ENCODE measurements at places on chromosomes 3 and 15. TPM values are rescaled to one million over a fixed set of nuclear protein-coding genes. Genes with fewer than 3 reads are reported as not detected.

Gene SEMA3F
- 49.0 TPM for total RNA-seq

DNA sequence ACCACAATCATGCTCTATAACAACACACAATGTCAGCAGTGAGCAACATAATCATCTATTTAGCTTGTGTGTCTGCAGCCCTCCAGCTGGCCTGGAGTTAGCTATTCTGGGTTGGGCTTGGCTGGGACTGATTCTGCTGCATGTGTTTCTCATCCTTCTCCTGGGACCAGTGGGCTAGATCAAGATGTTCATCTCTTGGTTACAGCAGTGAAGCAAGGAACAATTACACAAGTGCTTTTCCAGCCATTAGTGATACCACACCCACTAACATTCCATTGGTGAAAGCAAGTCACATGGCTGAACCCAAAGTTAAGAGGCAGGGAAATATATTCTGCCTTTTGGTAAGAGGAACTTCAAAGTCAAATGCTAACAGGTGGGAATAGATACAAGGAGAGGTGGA, 14.6 kb downstream of the NUDT16 start:
- DNase-seq: no peak

Gene LYZL4
- total RNA-seq: not detected

Gene SEC62
- 52.5 TPM for total RNA-seq

DNA sequence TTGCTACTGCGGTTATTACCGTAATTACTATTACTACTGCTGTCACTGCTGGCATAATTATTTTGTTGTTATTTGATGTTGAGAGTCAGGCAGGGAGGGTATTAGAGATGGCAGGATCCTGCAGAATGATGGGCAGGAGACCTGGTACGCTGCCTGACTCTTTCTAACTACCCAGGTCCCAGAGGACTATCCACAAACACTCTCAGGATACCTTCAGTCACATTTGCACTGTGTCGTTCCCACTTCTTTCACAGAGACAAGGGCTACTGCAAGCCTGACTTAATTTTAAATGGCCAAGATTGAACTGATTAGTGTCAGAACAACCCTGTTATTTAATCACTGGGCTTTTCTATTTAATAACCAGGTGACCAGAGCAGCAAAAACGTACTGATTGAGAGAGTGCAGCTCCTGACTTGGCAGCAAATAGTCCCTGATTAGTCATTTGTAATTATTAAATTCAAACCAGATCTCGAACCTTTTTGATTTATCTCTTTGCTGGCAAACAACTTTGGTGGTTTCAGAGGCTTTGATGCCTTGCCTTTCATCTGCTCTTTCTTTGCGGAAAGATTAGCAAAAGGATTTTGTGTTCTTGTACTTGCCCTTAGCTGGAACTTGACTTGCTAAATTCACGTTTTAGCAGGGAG, 88.8 kb upstream of the ARHGEF3 start:
- DNase-seq: no peak

Gene ALDH1A2
- total RNA-seq: 1.3 TPM

- DNase-seq: peak; percentile 27
These were observed 36.7 kb upstream of the NDUFB4 start for GRCh38 chr3:120559242-120560061.

DNA sequence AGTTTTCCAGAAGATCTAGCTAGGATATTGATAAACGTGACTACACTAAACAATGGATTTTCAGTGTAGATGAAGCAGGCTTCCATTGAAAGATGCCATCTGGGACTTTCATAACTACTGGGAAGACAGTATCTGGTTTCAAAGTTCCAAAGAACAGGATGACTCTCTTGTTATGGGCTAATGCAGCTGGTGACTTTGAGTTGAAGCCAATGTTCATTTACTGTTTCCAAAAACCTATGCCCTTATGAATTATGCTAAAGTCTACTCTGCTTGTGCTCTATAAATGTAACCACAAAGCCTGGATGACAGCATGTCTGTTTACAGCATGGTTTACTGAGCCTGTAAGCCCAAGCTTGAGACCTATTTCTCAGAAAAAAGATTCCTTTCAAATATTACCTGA, 245.4 kb downstream of the GBE1 start:
- no peak for DNase-seq

Gene TMEM108
- total RNA-seq: 10.2 TPM

DNA sequence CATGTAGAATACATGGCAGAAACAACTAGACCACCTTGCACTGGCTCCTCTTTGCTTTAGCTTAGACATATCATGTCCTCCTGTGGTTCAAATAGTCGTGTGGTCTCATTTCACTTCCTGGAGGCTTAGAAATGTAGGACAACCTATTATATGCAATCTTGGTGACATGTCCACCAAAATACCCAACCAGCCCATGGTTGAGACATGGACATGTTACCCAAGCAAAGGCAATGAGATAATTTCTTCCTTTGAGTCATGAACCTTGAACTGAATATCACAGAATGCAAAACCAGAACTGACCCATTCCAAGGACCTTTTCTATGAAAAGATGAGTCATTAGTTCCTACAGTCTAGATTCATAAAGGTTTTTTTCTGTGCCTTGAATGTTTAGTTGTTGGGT, 309.0 kb upstream of the MDFIC2 start:
- DNase-seq: no peak

- DNase-seq: no peak
These were observed 23.6 kb upstream of the ATG7 start for GRCh38 chr3:11248596-11248995.

DNA sequence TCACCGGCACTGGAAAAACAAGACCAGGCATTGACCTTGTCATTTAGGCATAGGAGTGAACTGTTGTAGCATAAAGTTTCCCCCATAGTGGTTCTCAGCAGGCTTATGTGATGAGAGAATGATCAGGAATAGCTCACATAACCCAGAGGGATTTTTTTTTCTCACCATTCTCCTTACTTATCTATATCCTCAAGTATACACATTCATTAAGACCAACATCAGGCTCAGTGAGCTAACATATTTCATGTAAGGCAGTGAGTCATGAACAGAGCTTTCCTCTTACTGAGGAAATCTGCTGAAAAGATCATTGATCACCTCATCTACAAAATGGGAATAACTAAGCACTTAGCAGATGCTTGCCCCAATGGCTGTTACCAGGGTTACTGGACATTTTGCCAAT, 396.6 kb upstream of the TMCO5A start:
- no peak for DNase-seq

Gene CSPG4
- 3.6 TPM for total RNA-seq

GRCh38 chr3:69325151-69325550, 60.7 kb downstream of the FRMD4B start:
- DNase-seq: no peak

Gene CNTN3
- 0.17 TPM for total RNA-seq

Gene ECE2
- 0.46 TPM for total RNA-seq

Gene OR5H6
- total RNA-seq: not detected

Gene EPHB1
- 7.0 TPM for total RNA-seq

Gene IGF2BP2
- total RNA-seq: 133 TPM

Gene CPB1
- total RNA-seq: 7.6 TPM

- DNase-seq: no peak
These were observed 419.9 kb upstream of the RARB start for GRCh38 chr3:25007974-25008658.

Gene OSBPL10
- 81.6 TPM for total RNA-seq

GRCh38 chr3:124213641-124214040, 221.7 kb upstream of the ROPN1 start:
- no peak for DNase-seq

DNA sequence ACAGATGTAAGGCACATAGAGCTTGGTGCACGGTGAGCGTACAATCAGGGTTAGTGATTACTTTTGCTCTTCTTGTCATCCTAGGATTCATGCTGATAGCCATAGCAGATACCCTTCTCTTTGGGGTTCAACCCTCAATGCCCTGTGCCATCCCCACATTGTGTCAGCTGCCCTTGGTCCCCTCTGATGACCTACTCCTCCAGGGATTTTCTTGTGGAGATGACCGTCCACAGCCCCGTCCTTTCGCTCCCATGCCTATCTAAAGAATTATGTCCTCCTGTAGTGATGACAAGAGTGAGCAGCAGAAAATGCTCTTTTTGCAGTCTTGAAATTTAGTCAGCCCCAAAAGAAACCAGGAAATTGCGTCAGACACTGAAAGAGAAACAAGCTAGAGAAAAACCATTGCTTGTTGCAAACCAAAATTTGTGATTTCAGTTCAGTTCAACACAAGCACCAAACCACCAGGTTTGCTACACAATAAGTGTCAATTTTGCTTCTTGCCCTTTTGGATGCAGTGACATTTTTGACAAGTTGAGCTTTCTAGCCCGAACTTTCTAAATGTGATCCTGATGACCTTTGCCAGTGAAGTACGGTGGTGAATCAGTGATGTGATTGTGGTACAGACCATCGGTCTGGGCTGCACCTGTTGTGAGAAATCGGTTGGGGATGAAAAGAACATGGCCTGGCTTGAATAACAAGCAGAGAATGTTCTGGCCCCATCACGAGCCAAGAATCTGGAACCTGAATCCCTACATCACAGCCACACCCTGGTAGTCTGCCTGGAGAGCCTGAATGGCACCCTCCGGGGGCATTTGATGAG, 41.3 kb downstream of the CMTM7 start:
- DNase-seq: no peak

Gene ESYT3
- 4.4 TPM for total RNA-seq

DNA sequence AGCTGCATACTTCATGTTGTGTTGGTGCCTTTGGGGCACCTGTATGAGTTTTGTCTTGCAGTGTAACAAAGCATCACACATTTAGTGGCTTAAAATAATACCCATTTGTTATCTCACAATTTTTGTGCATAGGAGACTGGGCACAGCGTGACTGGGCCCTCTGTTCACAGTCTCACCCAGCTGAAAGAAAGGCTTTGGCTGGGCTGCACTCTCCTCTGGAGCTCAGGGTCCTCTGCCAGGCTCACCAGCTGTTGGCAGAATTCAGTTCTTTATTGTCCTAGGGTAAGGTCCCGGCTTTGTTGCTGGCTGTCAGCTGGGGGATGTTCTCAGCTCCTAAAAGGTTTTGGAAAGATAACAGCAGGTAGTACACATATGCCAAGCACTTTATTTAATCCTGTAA, 263.3 kb downstream of the CLSTN2 start:
- DNase-seq: no peak

- DNase-seq: no peak
These were observed 141.6 kb downstream of the ECT2 start for GRCh38 chr3:172892158-172892557.

GRCh38 chr3:32454111-32454510, 48.5 kb downstream of the CMTM6 start:
- no peak for DNase-seq

GRCh38 chr3:51353691-51354090, 31.4 kb upstream of the MANF start:
- DNase-seq: no peak

GRCh38 chr15:92979011-92979701, 79.0 kb downstream of the CHD2 start:
- DNase-seq: no peak

Gene GAP43
- 16.8 TPM for total RNA-seq

Gene NISCH
- 85.0 TPM for total RNA-seq

DNA sequence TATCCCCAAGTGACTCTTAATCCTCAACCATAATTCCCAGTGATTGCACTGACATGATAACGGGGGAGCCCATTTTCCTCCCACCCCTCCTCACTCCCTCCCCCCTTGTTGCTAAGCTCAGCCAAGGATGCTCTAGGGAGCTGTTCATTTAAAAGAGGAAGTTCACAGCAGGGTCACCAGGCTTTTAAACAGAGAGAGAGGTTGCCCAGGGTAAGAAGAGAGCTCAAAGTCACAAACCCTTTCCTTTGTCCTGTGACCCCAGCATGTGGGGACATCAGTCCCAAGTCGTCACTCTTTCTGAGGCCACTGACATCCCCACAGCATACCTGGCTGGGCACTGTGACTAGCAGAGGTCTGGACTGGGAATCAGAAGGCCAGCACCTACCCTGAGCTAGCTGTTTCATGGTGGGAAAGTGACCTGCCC, 144.1 kb downstream of the RORA start:
- no peak for DNase-seq

DNA sequence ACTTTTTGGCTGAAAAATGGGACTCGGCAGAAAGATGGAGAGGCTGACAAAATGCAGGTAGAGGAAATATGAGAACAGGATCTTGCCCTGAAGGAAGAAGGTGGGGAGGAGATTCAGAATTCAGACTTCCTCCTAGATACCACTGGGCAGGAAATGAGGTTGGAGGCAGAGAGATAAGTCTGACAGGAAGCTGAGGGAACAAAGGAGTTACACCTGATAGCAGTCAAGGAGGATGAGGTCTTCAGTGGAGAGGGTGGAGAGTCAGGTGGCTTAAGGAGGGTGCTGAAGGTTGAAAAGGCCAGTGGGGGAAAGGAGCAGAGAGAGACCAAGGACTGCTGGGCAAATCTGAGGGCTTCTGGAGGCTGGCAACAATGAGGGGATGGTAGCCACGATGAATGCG, 56.8 kb downstream of the CCR4 start:
- no peak for DNase-seq

Gene HACD3
- total RNA-seq: 114 TPM

DNA sequence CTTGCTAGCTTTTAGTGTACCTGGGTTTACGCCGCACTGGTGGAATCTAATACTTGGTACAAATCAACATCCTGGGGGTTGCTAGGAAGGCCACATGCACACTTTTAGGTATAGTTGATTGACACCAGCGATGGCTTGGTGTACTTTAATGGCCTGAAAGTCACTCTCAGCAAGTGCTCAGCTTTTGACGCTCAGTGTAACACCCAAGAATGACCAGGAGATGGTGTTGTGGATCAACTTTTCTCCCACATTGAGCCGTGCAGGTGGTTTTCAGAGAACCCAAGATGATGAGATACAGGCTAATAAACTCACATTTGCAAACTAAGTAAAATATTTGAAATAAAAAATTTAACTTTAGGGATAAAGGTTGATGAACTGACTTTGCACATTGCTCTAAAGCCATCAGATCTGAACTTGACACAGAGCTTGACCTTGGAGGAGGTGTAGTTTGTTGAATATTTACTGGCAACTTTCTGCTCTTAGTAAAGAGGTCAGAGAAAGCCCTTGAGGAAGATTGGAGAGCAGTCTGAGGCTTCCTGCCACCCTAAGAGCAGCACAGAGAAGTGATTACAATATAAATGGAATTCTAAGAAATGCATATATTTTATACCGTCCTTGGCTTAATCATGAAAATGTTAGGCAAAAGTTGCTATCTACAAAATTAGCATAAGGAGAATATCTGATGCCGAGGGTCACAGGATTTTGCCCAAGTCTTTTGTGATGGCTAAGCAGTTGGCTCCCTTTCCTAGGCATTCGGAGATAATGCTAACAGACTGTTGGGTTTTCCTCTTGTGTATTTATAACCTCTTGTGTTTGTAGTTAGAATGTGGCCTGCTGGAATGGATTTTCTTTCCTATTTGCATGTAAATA, 143.4 kb upstream of the RASGRP1 start:
- peak; percentile 36 for DNase-seq

GRCh38 chr15:71485094-71485693, 325.2 kb upstream of the NR2E3 start:
- DNase-seq: peak; percentile 28

GRCh38 chr15:40875991-40876730, 2.1 kb upstream of the RHOV start:
- DNase-seq: no peak

- DNase-seq: no peak
These were observed 124.5 kb downstream of the GSK3B start for GRCh38 chr3:119969759-119970158.

DNA sequence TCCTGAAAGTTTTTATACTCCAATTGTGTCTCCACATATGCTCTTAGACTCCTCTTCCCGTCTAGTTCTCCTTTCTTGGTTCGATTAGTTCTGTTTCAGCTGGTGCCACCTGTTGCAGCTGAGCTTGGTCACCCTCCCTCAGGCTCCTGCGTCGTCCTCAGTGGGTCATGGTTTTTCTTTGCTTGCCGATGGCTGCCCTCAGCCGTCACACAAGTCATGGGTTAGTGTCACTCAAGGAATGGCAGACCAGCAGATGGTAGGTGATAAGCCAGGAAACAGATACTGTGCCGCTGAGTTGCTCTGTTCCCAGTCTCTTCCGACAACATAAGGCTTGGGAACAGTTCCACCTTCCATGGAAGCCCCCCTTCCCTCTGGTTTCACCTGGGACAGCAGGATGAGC, 109.9 kb downstream of the IGF1R start:
- DNase-seq: no peak

Measured in WTC11 (cell line).